ENCODE measurements at places on chromosomes 6 and 20. TPM values are rescaled to one million over a fixed set of nuclear protein-coding genes. Genes with fewer than 3 reads are reported as not detected.
A peak's percentile ranks its signal among the peaks of the same experiment; 100 is the strongest.

DNA sequence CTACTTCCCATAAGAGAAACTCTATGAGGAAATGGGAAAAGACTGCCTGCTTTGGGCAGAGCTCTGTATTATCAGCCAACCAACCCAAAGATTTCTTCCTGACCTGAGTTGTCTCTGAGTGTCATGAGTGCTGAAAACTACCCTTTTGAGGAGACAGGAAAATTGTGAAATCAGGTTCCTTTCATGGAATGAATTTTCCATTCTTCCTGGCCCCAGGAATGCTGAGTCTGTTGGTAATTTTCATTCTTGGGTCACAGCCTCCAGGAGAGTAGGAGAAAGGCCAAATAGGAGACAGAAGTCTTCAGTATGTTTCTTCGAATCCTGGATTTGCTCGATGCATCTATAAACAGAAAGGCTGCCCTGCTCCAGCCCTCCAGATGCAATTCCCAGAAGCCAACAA lies 53.6 kb downstream of the SCML4 start:
- DNase-seq: no peak

DNA sequence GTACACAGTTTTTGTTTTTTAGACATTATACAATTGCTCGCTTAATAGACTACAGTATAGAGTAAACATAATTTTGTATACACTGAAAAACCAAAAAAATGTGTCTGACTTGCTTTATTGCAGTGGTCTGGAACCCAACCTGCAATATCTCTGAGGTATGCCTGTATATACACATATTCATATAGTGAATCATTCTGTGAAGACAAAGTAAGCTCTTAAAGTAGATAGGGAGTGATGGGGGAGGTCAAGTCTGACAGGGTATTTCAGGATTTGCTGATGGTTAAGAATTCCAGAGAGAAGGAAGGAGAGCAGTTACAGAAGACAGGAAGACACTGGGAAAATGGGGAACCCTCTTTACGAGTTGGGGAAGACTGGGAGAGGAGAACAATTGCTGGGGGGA lies 417.9 kb downstream of the CD109 start:
- no peak for DNase-seq

DNA sequence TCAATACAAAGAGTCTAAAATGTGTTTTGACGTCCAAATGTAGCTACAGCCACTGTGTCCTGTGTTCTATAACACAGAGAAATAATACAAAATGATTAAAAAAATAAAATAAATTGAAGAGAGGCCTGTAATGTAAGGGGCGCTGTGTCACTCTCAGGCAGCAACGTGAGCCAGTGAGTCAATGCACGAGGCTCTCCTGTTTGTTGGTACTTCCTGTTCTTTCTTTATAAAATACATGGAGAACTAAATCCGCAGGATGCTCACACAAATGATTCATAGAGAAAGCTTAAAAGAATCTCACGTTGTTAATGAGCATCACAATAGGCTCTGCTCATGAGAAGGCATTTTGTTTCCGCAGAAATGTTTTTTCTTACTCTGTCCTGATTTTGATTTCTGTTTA lies 635.0 kb upstream of the AGPAT4 start:
- no peak for DNase-seq

DNA sequence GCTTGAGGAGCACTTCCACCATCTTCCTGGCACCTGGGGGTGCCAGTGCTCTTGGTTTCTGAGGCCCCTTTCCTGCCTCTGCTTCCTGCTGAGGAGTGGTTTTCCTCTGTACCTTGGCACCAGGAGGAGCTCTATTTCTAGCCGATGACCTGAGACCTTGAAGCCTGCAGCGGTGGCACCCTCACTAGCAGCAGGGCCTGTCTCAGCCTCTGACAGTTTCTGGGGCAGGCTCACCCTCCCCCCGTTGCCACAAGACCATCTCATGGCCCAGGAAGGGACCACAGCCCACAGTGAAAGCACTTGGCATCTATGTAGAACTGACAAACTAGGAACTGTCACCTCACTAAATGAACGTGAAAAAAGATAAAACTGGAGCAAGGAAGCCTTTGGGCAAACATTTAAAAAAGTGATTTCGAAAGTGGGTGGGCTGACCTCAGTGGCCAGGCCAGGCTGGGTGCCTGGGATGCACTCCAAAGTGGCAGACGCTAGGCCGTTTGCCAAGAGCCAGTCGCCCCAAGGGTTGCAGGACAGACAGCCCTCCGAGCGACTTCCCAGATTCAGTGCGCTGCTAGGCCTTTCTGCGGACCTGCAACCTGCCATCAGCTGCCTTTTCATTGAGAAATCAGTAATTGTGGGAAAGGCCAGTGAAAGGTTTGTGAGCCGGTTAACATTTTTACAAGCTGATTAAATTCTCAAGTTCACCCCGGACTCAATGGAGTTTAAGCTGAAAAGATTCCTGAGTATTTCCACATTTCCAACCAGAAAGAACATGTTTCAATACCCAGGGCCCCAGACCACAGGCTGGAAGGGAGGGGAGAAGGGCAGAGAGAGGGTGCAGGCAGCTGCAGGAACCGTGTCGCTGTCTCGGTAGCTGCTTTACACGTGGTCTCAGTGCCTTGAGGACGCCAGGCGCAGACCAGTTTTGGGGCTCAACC lies 303.7 kb downstream of the ESR1 start:
- DNase-seq: no peak

DNA sequence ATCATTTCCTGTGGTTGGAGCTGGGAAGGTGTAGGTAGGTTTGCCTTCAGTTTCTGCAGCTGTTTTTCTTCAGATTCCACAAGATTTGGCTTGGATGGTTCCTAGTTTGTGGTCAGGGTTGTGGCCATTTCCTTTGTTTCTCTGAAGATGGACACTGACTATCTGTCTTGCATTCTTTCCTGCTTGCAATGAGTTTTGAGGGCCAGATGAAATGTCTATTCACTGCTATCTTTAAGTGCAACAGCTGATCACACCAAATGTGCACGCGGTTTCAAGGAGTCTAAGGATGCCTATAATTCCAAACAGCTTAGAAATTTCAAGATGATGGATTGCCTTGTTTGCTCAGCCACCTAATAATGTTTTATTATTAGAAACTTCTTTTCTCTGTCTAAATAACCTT lies 28.4 kb downstream of the IL20RA start:
- no peak for DNase-seq

DNA sequence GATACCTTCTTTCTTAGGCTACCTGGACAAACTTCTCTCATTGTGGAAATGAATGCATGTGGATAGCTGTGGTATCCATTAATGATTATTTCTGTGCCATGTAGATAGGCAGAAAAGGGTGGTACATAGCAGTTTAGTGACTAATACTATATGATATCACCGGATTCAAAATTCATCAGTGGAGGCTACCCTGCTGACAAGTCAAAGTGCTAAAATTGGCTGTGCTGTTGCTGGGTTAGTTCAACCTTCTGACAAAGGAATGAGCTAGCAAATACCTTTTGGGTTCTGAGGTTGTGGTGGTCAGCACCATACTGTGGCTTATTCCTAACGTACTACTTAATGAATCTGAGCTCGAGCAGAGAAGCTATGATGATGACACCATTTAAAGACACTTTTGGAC lies 109.1 kb downstream of the TFAP2B start:
- no peak for DNase-seq

GRCh38 chr6:104281370-104281769 lies 578.3 kb downstream of the HACE1 start:
- no peak for DNase-seq

- DNase-seq: no peak
Measured at GRCh38 chr6:37056439-37057127, 51.1 kb downstream of the FGD2 start.

DNA sequence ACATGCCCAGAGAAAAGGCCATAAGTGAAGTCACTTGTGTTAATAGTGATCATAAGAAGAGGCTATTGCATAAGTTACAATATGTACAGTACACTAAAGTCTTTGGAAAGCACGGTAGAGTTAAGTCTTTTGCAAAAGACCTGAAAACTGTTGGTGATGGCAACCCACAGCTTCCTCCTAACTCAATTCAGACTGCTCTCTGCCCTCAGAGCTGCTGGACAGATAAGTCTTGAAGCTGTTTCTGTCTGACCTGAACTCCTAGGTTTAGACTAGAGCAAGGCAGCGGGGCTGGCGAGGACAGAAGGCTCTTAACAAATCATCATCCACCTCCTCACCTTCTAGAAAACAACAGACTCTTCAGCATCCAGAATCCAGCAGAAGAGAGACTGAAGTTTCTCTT lies 125.4 kb downstream of the CD24 start:
- DNase-seq: no peak

DNA sequence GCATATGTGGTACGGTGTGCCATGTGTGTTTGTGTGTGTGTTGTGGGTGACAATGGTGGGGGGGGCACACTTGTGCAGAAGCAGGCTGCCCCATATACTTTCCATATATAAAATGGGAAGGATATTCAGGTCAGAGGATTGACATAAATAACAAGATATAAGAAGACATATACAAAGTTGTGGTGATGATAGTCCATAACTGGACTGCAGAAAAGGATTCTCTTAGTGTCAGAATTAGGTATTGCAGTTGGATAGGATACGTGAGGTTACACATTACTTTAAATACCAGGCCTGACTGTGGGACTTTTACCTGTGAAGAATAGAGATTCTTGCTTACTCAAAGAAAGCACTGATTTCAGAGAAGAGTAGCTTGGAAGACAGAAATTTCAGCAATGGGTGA lies 1260.3 kb downstream of the EPHA7 start:
- DNase-seq: no peak

- no peak for DNase-seq
Measured at GRCh38 chr20:19749618-19750071, 8.4 kb upstream of the RIN2 start.

DNA sequence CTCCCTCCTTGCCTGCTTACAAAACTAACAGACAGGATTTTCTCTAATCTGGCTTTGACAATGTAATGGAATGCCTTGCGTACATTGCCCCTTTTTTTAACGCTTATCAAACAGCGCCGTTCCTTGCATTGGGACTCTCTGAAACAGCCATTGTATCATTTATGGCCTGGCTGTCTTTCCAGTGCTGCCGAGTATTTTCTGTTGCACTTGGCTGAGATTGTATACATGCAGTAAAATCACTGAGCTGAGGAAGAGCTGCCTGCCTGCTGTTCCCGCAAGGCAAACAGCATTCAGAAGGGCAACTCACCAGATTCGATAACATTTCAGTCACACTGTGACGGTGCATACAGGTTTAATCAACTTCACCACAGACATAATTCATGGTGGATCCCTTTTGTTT lies 106.0 kb downstream of the SH3BGRL2 start:
- no peak for DNase-seq

DNA sequence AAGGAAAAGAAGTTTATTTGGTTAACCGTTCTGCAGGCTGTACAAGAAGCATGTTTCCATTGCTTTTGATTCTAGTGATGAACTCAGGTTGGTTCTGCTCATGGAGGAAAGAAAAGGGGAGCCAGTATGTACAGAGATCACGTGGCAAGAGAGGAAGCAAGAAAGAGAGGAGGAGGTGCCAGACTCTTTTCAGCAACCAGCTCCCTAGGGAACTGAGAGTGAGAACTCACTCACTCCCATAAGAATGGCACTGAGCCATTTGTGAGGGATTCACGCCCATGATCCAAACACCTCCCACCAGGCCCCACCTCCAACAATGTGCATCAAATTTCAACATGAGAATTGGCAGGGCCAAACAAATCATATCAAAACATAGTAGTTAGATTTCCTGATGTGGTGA lies 649.1 kb downstream of the EPM2A start:
- DNase-seq: no peak

DNA sequence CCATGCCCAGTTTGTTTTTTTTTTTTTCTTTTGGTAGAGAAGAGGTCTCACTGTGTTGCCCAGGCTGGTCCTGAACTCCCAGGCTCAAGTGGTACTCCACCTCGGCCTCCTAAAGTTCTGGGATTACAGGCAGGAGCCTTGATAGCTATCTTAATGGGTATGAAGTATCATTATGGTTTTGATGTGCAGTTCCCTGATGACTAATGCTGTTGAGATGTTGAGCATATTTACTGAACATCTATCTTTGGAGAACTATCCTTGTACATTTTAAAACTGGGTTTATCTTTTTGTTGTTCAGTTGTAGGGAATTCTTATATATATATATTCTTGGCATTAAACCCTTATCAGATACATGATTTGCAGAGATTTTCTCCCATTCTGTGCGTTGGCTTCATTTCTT lies 21.4 kb upstream of the MYL9 start:
- no peak for DNase-seq

- DNase-seq: no peak
Measured at GRCh38 chr6:74578339-74578738, 627.5 kb downstream of the COL12A1 start.

- DNase-seq: no peak
Measured at GRCh38 chr20:2300420-2300819, 4.6 kb downstream of the TGM3 start.

- no peak for DNase-seq
Measured at GRCh38 chr6:168244961-168245551, 74.5 kb downstream of the DACT2 start.

DNA sequence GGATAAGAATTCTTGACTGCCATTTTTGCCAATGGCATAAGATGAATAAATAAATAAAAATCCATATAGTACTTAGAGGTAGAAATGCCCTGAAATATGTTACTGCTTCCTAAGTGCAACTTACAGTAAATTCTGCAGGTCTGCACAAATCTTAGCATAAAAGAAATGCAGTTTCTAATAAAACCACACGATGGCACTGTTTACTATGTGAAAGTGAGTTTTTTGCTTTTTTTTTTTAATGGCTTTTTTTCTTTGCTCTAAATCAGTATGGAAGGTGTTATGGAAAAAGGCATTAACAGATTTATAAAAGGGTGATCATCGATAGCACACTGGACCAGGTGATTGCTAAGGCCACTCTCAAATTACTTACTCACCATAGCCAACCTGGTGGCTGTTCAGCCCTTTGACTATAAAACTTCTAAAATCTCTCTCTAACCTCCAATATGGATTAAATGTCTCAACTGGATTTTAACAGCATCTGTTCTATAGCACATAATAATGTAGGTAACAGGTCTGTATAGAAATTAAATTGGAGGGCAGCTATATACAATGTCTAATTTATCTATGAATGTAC lies 45.8 kb downstream of the AHI1 start:
- DNase-seq: peak; percentile 24

JAG1 gene
- 55.7 TPM for polyA plus RNA-seq

COL11A2 gene
- polyA plus RNA-seq: 3.0 TPM

LST1 gene
- 5.6 TPM for polyA plus RNA-seq

OR2B6 gene
- 0.28 TPM for polyA plus RNA-seq

FUT9 gene
- polyA plus RNA-seq: 0.18 TPM

OPRM1 gene
- not detected for polyA plus RNA-seq

HDGFL1 gene
- not detected for polyA plus RNA-seq

C20orf144 gene
- 0.39 TPM for polyA plus RNA-seq
